Panc1 (cell line): ENCODE measurements at places on chromosomes 11 and 22. TPM values are rescaled to one million over a fixed set of nuclear protein-coding genes. Genes with fewer than 3 reads are reported as not detected.

Gene GNB1L
- 12.2 TPM for total RNA-seq

Gene CCDC116
- total RNA-seq: not detected

Gene TTC36
- 1.2 TPM for total RNA-seq

Gene OR8D1
- total RNA-seq: not detected

Gene LRRC4C
- 0.15 TPM for total RNA-seq

Gene PRDM11
- total RNA-seq: 27.4 TPM

Gene ANGPTL5
- not detected for total RNA-seq

Gene OR52N4
- not detected for total RNA-seq

Gene DTX4
- total RNA-seq: 0.21 TPM

Gene IL10RA
- total RNA-seq: 0.41 TPM

Gene CHRNA10
- 6.8 TPM for total RNA-seq

Gene ZNF214
- total RNA-seq: 3.0 TPM

Gene POU2AF3
- total RNA-seq: 0.64 TPM

Gene GPHA2
- not detected for total RNA-seq

Gene MRGPRE
- total RNA-seq: 0.13 TPM

Gene VPS51
- 101 TPM for total RNA-seq

Gene IL17REL
- 0.82 TPM for total RNA-seq

Gene MYBPC3
- not detected for total RNA-seq

Gene DRD4
- 0.95 TPM for total RNA-seq

Gene CABP7
- 2.1 TPM for total RNA-seq

Gene SMIM35
- not detected for total RNA-seq

Gene NNMT
- total RNA-seq: 1.7 TPM

Gene SMC1B
- total RNA-seq: 0.10 TPM

Gene ZP1
- not detected for total RNA-seq

Gene NTM
- 0.10 TPM for total RNA-seq

Gene OR52E8
- total RNA-seq: not detected

Gene MUC5B
- 1.2 TPM for total RNA-seq

Gene CRYAB
- total RNA-seq: 0.59 TPM

Gene TSGA10IP
- not detected for total RNA-seq

Gene OR51B5
- not detected for total RNA-seq

Gene CECR2
- total RNA-seq: 3.6 TPM

Gene APOA4
- not detected for total RNA-seq

Gene CRELD2
- total RNA-seq: 59.7 TPM

Gene MRPL11
- total RNA-seq: 158 TPM

Gene EFEMP2
- 23.7 TPM for total RNA-seq

Gene KLHL35
- total RNA-seq: 10.9 TPM

Gene TMPRSS4
- not detected for total RNA-seq

Gene TRIM51
- not detected for total RNA-seq

Gene MS4A6A
- not detected for total RNA-seq

Gene DGAT2
- 19.2 TPM for total RNA-seq

Gene CADM1
- total RNA-seq: 3.9 TPM

Gene LDLRAD3
- 28.1 TPM for total RNA-seq

Gene SLC22A6
- not detected for total RNA-seq

Gene FAM83F
- 0.05 TPM for total RNA-seq

Gene NLRX1
- 25.2 TPM for total RNA-seq

Gene ALDH3B1
- total RNA-seq: 18.3 TPM
